ENCODE measurements at places on chromosomes 5 and 9.

DNA sequence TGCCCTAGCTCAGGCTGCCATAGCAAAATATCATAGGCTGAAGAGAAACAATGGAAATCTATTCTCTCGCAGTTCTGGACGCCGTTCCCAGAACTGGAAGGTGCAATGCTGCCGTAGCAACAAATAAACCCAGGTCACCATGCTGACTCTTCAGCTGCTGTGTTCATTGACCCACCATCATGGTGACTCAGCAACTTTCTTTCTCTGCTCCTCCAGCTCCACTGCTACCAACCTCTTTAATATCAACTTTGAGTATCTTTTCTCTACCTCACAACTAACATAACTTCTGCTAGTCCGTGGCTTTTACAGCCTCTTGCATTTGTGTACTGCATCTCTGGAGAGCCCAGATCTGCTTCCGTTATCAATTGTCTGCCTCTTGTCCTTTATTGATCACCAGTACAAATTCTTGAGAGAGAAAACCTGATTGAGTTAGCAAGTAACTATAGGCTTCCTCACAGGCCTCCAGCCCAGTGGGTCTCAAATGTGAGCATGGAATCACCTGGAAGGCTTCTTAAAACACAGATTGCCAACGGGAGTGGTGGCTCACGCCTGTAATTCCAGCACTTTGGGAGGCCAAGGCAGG lies 47.3 kb upstream of the SLC30A5 start:
- no peak for DNase-seq

DNA sequence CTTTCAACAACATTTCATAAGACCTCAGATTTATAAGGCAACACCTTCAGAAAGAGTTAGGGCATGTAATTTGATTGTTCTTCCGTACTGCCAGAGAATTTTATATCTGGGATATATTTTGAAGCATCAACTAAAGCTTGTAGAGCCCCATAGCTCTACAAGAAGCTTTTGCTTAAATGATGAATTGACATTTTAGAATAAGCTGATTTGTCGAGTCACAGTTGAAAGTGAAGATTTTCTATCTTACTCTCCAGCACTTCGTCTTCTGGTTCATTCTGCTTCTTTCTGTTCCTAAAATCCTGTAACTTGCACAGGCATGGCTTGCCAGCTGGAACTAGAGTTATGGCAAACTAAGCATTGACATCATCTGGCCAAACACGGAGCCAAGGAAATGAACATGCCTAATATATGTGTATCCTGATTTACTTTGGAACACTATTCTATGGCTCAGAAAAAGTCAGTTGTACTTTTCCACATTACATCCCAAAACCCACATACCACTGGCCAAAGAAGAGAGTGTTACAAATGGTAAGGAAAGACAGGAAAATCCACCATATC lies 68.6 kb upstream of the MAST4 start:
- no peak for DNase-seq

GRCh38 chr5:124649491-124650146 lies 96.8 kb downstream of the ZNF608 start:
- DNase-seq: peak; percentile 47

DNA sequence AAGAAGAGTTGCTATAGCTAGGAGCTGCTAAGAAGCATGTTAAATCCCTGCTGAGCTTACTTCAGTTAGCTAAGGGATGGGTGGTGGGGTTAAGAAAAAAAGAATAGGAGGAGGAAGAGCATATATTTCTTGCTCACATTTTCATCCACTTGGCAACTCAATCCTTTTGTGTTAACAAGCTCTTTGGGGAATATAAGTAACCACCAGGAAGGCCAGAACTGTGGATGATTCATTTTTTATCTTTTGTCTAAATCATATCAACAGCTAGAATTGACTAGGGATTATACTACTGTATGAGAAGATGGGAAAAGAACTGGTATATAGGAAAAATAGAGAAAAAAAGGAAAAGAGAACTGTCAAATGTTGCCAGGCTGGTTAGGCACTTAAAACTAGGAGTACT lies 555.3 kb upstream of the ARRDC3 start:
- DNase-seq: no peak

- peak; percentile 17 for DNase-seq
Observed at GRCh38 chr5:54844905-54845566, 140.4 kb downstream of the ESM1 start.

DNA sequence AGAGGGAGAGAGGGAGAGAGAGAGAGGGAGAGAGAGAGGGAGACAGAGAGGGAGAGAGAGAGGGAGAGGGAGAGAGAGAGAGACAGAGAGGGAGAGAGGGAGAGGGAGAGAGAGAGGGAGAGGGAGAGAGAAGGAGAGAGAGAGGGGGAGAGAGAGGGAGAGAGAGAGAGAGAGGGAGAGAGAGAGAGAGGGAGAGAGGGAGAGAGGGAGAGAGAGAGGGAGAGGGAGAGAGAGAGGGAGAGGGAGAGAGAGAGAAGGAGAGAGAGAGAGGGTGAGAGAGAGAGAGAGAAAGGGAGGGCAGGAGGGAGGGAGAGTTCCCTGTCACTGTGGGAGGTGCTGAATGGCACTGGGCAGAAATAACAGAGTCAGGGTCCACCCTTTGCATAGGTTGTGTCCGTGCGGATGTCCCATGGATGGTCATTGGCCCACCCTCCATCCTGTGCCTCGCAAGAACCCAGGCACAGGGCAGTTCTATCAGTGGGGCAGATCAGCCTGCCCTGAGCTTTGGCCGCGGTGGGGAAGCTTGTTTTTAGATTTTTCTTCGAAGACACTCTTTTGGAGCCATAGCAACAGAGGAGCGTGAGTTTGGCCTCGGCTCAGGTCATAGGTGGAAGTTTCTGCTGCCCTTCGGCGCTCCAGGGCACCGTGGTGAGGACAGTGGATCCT lies 30.1 kb downstream of the ADAMTSL2 start:
- no peak for DNase-seq

GRCh38 chr5:171435908-171436307 lies 16.5 kb downstream of the FGF18 start:
- no peak for DNase-seq

Data from NCI-H345 (cell line).